GM06990 (cell line): ENCODE measurements at places on chromosomes 5 and 9.

- DNase-seq = no peak
Measured at GRCh38 chr5:81925981-81926380, 45.8 kb upstream of the ATG10 start.

DNA sequence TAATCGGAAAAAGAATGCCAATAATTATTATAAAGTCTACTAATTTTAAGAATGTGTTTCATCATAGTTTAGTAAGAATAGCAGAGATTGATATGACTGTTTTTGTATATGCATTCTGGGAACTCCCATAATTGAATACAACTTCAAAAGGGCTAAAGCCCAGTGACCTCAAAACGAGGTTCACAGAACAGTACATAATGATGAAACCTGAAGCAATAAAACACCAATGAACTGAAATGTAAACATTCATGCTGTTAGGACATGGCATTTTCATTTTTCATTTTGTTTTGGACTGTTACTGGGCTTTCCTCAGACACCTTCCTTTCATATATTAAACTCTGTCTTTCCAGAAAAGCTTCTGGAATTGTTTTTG, 684 bp upstream of the JMY start:
- DNase-seq = peak; percentile 48

GRCh38 chr5:82160948-82161347, 117.2 kb downstream of the RPS23 start:
- no peak for DNase-seq

DNA sequence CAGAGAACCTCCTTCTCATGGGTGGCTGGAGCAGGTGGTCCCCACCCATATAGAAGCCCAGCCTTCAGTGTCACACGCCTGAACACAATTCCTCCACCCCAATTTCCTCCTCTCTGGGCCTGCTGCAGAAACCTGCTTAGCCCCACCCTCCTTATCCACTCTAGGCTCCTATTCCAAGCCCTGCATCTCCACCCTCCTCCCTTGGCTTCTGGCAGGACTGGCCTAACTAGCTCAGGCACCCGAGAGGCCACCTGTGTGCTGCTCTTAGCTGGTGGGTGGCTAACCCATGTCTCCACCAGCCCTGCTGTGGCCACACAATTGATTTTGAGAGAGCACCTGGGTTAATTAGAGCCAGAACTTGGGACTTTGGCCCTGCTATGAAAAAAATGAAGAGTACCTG, 77.3 kb upstream of the ATP10B start:
- DNase-seq = no peak

- peak; percentile 92 for DNase-seq
Measured at GRCh38 chr5:138352071-138352721, at the start of gene KDM3B. TSS of gene KDM3B (plus strand) at chr5:138352685. CDS start at chr5:138352796, 111 bp downstream.

- DNase-seq = no peak
Measured at GRCh38 chr9:97978371-97979130, 4.6 kb upstream of the ANP32B start.
